DMS79 (cell line): ENCODE measurements at places on chromosomes 3 and 15.

DNA sequence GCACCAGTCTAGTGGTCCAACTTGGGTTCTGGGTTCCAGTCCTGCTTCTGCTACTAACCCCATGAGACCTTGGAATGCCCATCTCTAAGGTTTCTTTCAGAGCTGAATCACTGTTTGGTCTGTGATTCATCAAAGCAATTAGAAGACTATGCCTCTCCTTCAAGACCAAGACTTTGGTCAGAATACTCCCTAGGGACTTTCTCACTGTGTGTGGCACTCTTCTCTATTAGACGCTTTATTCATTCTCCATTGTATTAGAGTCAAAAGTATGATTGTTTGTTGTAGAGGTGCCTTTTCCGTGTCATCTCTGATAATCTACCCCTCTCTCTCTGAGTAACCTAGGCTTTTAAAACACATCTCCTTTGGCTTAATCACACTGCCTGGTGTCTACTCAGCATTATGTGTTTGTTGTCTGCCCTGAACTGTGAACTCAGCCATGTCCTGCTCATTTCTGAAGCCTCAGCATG, 90.5 kb downstream of the LPP start:
- no peak for DNase-seq

GRCh38 chr3:21729888-21730459, 21.0 kb downstream of the ZNF385D start:
- no peak for DNase-seq

GRCh38 chr3:195805181-195805580, 6.5 kb downstream of the MUC4 start:
- no peak for DNase-seq

GRCh38 chr15:71709808-71710418, 100.4 kb upstream of the NR2E3 start:
- no peak for DNase-seq

DNA sequence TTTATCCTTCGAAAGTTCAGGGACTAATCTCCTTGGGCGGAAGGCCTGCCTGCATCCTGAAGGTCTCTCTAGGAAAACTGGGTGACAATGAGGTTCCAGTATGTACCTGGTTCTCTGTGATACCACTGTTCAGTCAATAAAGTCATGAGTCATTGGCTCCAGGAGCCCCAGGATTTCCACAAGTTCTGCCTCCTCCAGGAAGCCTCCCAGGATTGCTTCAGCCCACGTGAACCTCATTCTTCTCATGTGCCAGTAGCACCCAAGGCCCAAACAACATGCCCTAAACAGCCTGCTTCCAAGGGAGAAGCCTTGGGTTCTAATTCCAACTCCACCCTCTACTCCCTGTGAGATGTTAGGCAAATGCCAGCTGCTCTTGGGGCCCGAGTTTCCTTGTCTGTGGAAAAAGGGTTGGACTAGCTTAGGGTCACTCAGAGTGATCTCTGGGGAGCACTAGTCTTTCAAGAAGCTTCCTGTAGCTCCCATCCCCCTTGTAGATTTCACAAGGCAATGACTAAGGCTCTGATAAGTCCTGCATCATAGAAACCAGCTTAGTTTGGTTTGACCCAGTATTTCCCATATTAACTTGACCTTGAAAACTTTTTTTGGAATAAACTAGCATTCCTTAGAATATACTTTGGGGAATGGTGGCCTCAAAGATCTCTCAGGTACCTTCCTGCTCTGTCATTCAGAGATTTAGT, 118.3 kb upstream of the ATP2B2 start:
- no peak for DNase-seq

DNA sequence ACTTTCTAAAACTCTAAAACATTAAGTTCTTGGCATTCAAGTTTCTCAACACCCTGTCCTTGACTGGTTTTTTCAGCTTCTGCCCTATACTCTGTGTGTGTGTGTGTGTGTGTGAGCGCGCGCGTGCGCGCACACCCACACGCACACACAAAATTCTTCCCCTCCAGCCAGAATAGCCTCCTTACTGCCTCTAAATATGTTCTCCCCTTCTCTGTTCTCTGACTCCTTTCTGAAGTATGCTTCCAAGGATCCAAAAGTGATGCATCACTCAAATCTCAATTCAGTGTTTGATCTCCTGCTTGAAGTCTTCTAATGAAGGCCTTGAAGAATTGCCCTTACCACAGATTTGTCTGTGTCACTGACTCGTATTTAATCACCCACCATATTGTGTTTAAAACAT, 129.8 kb downstream of the SLC25A26 start:
- DNase-seq, result no peak

- DNase-seq, result no peak
These were observed 11.4 kb upstream of the COMMD2 start for GRCh38 chr3:149763565-149764195.

DNA sequence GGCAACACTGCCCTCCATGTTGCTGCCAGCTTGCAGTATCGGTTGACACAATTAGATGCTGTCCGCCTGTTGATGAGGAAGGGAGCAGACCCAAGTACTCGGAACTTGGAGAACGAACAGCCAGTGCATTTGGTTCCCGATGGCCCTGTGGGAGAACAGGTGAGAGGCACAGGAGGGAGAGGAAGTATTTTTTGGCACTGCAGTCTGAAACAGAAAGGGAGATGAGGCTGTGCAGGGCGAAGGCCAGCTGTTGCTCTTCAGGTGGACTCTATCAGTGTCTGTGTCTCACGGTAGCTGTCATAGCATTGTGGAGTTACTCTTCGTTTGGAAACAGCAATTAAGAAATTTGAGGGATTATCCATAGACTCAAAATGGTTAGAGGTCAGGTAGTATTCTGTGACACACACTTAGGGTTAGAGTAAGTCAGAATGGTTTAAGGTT, 8.0 kb downstream of the NFKBIZ start:
- DNase-seq, result no peak

- DNase-seq, result no peak
These were observed 250.5 kb downstream of the FEZF2 start for GRCh38 chr3:62122819-62123218.

GRCh38 chr3:42472555-42472954, 29.9 kb upstream of the VIPR1 start:
- DNase-seq, result no peak

GRCh38 chr3:17151598-17152373, 267.0 kb downstream of the PLCL2 start:
- no peak for DNase-seq

- DNase-seq, result no peak
These were observed 411 bp upstream of the PPP2R3A start for GRCh38 chr3:135965129-135965505.

GRCh38 chr15:89019436-89019835, 68.8 kb upstream of the ABHD2 start:
- no peak for DNase-seq

DNA sequence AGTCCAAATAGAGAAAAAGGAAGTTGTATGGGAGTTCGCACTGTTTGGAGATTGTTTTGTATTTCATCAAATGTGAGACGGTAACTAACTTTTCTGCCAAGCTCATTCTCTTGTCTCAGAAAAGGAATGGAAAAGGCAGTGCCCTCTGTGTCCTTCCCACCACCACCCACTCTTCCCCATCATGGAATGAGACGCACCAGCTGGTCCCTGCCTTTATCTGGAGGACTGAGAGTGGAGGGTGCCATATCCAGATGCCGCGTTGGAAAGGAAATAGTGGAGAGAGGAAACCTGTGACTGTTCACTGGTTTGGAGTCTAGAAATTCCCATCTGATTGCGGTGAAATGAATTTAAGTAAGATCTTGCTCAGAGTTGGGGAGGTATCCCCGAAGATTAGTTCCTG, 3.7 kb upstream of the CCK start:
- no peak for DNase-seq

DNA sequence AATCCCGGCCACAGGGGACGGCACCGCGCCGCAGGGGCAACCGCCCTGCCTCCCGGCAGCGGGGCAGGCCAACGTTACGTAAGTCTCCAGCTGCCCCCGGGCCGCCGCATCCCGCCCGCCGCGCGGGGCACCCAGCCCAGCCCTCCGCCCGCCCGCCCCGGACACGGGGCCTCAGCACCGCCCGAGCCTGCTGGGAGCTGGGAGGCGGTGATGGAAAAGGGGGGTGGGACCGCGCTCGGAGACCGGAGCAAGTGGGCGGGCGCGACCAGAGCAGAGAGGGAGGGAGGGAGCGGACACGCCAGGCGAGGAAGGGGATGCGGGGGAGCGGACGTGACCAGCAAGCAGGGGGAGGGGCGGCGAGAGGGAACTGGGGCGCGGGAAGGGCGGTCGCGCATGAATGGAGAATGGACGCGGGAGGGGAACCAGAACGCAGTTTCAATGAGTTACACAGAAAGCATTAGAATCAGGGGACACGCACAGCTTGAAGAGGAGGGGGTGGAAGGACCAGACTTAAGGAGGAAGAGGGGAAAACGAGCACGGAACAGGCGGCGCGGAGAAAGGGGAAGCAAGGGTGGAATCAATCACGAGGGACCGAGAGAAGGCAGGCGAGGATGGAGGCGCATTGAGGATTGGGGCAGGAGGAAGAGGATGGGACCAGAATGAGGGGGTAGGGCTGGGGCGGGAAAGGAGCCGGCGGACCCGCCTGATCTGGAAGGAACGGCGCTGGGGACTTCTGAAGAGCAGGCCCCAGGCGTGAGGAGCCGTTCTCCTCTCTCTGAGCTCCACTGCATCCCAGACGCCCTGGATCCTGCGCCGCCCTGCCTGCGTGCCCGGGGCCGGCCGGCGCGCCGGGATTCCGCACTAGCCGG, 559 bp downstream of the PKM start:
- peak; percentile 11 for DNase-seq

DNA sequence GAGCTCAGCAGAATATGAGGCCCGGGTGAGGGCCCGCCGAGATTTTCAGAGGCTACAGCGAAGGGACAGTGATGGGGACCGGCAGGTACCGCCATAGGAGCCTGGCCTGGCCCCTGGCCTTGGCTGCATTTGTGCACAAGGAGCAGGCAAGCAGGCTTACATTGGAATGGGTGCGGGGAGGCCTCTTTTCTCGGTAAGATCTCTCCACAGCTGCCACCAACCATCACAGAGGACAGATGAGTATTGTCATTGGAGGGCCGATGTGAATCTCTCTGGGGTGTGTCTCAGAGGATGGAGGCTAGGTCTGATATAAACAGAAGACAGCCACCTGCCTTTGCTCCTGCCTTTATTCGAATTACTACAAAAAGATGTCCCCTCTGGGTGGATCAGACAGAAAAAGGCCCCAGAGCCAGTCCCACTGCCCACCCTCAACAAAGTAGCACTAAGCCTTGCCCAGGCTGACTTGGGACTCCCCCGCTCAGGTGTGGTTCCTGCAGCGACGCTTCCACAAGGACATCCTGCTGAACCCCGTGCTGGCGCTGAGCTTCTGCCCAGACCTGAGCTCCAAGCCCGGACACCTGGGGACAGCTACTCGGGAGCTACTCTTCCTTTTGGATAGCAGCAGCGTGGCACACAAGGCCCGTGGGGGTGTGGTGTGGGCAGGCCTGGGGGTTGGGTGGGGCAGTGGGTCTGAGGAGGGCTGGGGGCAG, 5.4 kb downstream of the VWA5B2 start:
- no peak for DNase-seq

DNA sequence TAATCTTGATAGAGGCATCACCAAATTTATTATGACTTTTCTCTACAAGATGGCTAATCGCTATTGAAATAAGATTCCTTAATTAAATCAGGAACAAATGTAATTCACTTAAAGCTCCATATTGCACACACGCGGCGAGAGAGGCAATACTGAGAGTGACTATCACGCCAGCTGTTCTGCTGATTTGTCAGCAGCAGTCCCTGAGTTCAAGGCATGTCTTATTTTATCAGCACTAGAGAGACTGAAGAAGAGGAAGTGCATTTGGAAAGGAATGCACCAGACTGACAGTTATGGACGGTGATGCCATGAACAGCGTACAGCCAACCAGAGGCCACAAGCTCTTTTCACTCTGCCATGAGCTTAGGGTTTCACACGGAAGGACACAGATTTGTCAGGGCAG, 83.6 kb upstream of the SLCO3A1 start:
- DNase-seq, result no peak
